NCI-H460 (cell line): ENCODE measurements at places on chromosomes 4 and X. TPM values are rescaled to one million over a fixed set of nuclear protein-coding genes. Genes with fewer than 3 reads are reported as not detected.

DNA sequence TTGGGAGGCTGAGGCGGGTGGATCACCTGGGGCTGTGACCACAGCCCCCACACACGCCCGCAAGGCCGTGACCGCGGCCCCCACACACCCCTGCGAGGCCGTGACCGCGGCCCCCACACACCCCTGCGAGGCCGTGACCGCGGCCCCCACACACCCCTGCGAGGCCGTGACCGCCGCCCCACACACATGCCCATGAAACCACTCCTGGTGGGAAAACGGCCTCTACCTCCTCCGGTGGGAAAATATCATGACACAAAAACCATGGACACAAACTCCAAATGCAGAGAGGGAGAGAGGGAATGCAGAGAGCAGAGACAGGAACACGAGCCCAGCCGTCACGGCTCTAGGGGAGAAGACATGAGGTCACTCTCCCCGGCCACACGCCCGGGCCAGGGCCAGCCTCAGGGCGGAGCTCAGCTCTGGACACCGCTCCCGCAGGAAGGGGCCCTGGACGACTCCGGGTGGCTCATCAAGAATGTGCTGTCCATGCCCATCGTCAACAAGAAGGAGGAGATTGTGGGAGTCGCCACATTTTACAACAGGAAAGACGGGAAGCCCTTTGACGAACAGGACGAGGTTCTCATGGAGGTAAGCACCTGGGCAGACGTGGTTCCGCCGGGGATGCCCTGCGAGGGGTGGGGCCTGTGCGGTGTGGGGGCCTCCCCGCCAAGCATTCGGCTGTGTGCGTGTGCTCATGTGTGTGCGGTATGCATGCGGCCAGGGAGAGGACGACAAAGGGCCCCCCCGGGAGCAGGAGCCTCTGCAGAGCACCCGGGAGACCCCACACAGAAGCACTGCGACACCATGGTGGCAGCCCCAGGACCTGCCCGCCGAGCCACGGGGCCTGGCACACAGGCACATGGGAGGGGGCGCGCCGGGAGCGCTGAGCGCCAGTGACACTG lies 17.4 kb downstream of the ATP5ME start:
- no peak for DNase-seq

- DNase-seq = no peak
Measured at GRCh38 chrX:45591650-45592049, 391.0 kb upstream of the DIPK2B start.

DNA sequence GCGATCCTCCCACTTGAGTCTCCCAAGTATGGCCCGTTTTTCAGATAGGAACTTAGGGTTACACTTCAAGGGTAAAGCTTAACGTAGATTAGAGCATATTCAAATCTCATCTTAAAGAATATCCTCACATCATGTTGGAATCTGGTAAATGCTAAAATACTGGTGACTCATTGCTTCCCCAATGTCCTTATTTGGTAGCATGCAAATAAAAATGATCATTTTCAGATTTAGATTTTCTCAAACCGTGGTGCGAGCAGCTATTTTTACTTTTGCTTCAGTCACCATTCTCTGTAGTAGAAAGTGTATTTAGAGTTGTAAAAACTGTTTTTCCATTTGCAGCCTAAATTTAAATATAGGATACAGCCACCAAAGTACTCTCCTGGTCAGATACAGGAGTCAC lies 101.5 kb upstream of the MAML3 start:
- DNase-seq = no peak

GRCh38 chrX:48520976-48521352 lies 644 bp upstream of the EBP start:
- DNase-seq = no peak

GRCh38 chr4:57093845-57094831 lies 16.0 kb downstream of the IGFBP7 start:
- no peak for DNase-seq

DNA sequence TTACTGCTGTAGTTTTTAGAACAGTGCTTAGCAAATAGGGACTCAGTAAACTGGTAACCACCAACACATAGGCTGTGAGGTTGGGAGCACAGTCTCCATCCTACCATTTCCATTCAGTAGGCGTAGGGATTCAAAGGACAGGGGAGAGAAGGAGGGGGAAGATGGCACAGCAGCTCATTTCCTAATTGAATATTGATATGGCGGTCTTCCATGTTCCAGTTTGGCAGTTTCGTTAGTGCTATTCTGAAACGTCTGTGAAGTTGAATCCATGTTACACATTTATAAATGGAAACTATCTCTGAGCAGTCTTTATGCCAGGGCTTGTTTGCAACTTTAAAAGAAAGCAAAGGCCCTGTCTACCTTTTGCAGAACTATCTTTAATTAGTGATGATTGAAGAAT lies 105.5 kb downstream of the PARM1 start:
- DNase-seq = no peak

PNMA6A gene
- total RNA-seq = 1.7 and 2.9 TPM in 2 replicates

KANTR gene
- total RNA-seq = 6.4 and 8.0 TPM in 2 replicates
